ENCODE measurements at places on chromosomes 16 and 17.
A peak's percentile ranks its signal among the peaks of the same experiment; 100 is the strongest.

GRCh38 chr17:32256701-32257019 lies 9.0 kb upstream of the RHBDL3 start:
- ATAC-seq, result no peak

GRCh38 chr17:59154292-59154720 lies 680 bp downstream of the SKA2 start:
- no peak for ATAC-seq

DNA sequence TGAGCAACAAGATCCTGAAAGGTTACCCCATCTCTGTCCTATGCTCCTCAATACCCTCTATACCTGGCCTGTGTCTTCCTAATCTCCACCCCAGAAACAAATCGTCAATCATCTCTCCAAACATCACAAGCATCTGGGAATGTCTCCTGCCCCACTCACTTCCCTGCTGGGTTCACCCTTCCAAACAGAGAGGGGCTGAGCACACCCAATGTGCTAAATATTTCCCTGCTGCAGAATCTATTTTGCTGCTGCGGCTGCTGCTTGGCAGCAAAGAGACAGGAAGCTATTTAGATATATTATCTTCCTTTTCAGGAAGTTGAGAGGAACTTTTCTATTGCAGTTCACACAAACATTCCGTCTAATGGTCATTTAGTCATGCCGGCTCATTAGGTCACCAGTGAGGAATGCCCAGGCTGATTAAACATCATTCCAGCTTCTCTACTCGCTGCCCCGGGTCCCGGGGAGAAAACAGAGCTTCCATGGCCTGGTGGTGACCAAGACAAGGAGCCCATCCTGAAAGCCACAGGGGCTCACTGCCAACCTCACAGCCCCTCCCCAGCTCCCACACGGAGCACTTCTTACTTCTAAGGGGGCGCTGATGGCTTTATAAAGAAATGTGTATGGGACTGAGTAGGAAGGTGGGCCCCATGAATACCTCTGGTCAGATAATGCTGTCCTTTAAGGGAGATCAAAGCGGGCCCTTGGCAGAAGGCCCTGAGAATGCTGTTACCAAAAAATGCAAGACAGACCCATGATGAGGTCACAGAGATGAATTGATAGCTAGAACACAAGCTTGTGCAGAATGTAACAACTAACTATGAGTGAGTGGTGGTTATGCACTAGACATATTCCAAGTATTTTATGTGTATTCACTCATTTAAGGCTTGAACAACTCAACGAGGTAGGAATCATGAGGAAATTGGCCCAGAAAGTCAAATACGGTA lies 218.3 kb downstream of the SOX9 start:
- ATAC-seq, result no peak

- ATAC-seq, result no peak
Observed at GRCh38 chr17:78537217-78537860, 39.9 kb downstream of the DNAH17 start.

DNA sequence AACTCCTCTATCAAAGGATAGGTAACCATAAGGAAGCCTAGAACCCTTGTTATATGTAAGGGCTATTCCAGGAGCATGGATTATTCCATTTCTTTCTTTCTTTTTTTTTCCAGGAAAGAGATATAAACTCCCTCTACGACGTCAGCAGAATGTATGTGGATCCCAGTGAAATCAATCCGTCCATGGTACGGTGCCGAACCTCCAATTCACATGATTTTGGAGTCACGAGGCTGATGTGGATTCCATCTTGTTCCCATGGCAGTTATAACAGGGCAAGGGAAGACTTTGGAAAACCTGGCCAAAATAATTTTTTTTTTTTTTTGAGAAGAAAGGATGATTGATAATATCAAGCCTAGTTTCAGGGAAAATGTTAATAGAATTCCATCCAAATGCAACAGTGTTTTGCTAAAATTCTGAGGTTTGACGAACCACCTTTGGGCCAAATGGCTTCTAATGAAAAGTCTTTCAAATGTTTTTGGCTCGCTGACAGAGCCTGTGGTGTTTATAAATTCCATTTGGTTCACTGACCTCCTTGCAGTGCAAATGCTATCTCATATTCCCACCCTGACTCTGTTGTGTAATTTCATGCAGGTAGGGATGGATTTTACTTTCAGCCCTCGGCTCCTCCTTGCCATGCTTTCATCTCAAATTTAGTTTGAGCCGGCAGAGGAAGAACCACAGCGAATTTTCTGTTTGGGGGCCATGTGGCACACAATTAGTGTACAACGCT lies 90.0 kb downstream of the SDR42E1 start:
- no peak for ATAC-seq

DNA sequence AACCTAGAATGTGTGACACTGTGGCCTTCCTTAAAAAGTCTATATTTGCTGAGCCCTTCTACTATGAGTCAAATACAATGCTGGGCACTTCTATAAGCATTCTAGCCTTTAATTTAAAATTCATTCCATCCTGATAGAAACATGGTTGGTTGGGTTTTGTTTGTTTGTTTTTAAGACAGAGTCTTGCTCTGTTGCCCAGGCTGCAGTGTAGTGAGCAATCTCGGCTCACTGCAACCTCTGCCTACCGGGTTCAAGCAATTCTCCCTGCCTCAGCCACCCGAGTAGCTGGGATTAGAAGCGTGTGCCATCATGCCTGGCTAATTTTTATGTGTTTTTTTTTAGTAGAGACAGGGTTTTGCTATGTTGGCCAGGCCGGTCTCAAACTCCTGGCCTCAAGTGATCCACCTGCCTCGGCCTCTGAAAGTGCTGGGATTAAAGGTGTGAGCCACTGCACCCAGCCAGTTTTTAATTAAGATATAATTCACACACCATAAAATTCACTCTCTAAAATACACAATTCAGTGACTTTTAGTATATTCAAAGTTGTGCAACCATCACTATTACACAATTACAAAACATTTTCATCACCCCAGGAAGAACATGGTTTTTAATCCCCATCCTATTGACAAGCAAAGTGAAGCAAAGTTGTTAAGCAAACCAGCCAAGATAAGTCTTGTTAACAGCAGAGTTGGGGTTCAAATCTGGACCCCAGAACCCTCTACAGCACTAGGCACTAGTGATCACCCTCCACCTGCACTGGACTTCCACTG lies 42.8 kb downstream of the CMTM4 start:
- no peak for ATAC-seq

DNA sequence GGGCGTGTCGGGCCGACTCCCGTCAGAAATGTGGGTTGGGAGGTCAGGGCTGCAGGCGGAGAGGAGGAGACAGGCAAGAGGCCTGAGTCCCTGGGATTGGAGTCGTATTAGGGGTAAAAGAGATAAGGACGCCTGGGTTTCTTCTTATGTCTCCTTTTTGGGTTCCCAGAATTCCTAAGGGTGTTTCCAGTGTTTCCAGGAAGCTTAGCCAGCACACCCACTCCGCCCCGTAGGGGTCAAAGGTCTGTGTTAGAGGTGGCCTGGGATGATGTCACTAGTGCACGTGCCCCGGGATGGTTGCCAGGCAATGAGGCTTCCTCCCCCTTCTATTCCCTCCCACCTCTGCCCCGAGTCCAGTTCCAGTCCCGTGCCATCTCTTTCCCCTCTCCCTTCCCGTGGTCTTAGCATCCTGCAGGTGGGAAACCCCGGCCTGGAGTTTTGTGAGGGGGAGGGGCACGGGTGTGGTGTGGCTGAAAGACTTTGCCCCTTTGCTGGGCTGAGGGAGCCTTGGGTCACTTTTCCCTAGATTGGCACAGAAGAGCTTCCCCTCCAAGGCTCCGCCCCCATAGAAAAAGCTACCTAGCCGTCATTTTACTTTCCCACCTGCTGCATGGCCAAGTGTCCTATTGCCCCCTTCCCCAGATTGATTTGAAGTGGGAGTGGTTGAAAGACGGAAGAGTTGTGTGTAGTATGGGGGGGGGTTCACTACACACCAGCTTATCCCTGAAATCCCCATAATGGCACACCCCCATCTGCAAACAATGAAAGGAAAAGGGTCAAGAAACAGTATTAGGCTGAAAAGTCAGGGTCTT lies 2.8 kb downstream of the KDM6B start:
- no peak for ATAC-seq

GRCh38 chr17:73393962-73394361 lies 82.2 kb upstream of the CDC42EP4 start:
- no peak for ATAC-seq

GRCh38 chr16:49581630-49582298 lies 208.2 kb downstream of the C16orf78 start:
- ATAC-seq, result no peak

- ATAC-seq, result no peak
Observed at GRCh38 chr17:31357091-31357490, 34.4 kb upstream of the RAB11FIP4 start.

DNA sequence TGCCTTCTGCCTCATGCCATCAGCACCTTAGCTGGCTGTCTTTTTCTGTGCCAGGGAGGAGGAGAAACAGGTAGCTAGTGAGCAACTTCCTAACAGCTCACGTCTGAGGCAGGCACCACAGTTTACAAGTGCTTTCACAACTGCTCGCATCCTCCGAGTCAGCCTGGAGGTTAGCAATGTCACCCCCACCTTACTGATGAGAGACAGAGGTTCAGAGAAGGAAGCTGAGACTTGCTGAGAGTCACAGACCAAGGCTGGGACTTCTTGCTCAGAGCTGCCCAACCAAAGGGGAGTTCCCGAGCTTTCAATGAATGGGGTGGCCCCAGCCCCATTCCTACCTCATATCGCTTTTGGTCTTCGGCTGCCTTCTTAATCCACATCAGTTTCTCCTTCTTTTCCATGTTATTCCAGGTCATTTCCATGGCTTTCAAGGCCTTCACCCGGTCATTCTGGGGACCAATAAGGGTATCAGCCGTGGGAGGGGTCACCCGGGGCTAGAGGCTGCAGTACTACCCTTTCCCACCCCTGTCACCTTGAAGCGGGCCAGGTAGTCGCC lies 9.6 kb downstream of the UBTF start:
- peak; percentile 83 for ATAC-seq

DNA sequence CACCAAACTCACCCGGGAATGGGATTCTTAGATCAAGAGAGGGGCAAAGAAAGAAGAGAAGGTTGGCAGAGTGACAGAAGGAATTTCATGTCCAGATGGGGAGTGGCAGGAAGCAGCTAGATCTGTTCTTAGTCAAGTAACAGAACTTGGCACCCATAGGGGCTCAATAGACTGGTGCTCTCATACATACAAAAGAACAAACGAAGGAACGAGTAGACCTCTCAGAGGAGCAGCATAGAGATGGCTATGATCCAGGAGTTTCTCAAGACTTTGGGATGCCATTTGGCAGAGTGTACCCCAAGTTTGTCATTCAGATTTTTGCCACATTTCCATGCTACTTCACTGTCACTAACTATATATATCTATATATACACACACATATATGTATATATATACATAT lies 47.9 kb downstream of the GINS3 start:
- no peak for ATAC-seq

DNA sequence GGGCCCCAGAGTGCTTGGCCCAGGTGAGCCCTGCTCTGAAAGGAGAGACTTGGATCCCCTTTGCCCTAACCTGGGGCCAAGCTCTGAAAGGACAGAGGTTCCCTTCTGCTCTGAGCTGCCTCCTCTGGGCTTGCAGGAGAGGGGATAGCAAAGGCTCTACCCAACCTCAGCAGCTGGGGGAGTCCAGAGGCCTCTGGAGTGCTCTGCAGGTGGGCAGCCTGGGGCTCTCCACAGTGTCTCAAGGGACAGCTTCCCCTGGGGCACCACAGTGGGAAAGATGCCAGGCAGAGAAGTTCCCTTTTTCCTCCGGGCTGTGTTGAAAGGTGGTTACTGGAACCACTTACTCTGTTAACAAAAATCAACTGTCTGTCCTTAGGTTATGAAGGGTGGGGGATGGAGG lies 48.2 kb upstream of the MGAT5B start:
- ATAC-seq, result no peak

DNA sequence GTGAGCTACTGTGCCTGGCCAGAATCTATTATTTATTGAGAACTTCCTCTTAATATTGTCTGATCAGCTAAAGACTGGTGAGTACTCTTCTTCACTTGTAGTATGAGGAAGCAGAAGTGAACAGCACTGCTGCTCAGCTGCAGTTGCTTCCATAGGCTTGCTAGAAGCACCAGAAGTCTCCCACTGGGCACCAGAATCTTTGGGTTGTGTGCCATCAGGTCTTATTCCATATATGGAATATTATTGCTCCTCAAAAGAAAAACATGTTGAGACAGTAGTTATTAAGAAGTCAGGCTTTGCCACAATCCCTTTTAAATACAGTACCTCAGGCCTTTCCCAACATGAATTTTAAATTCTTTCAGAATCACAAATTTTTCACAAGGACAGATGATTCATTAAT lies 17.2 kb downstream of the SNTB2 start:
- ATAC-seq, result no peak

DNA sequence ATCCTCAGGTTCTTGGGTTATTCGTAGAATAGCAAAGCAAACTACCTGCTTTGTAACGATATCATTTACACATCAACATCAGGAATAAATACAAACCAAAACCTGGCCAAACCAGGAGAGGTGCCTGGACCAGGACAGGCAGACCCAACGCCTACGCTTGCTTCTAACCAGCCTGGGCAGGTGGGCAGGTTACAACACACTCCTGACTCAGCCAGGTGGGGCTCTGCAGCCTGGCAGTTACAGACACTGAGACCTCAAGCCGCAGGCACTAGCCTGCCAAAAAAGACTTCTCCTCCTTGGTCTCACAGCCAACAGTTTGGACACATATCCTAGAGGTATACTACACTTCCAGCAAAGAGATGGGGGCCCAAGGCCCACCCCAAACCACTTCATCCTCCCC lies 14.0 kb downstream of the ANKRD11 start:
- ATAC-seq, result peak; percentile 47

GRCh38 chr16:88711750-88712340 lies 5.5 kb downstream of the CTU2 start:
- ATAC-seq, result no peak

- ATAC-seq, result no peak
Observed at GRCh38 chr17:6454495-6455320, 10.5 kb downstream of the PIMREG start.

DNA sequence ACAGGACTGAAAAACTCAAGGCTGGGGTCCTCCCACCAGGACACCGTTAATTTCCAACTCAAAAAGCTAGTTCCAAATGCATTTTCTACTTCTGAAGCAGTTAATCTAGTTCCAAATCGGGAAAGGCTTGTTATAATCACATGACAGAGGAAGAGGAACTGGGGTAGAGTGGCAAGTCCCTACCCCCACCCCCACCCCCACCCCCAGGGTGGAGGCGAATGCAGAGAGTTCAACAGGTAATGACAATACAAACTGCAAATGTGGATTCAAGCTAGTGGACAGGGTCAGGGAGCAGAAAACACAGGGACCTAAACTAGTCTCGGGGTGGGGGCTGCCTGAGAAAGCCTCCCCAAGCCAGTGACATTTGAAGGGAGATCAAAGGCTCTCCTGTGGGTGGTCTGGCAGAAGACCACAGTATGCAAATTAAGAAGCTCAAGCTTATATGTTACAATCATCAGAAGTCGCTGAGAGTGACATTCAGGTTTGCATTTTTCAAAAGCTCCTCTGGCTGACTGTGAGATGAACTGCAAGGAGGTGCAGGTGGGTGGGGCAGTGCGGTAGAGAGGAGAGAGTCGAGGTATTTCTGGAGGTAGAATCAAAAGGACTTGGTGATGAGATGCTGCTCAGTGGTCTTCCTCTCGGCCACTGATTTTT lies 56.4 kb upstream of the SLC25A19 start:
- peak; percentile 60 for ATAC-seq

- no peak for ATAC-seq
Observed at GRCh38 chr16:13553453-13553985, 366.4 kb upstream of the ERCC4 start.

GRCh38 chr17:20935740-20936139 lies 107.1 kb downstream of the USP22 start:
- ATAC-seq, result no peak

Measured in activated CD4-positive, CD25-positive, alpha-beta regulatory T cell treated with anti-CD3 and anti-CD28 coated beads, Interleukin-2, amount 50 U/mL, for 24 hours (primary cell).